Naive thymus-derived CD8-positive, alpha-beta T cell (primary cell): ENCODE measurements at places on chromosomes 11 and 22. TPM values are rescaled to one million over a fixed set of nuclear protein-coding genes. Genes with fewer than 3 reads are reported as not detected.

The MRPL17 gene
- polyA plus RNA-seq = 16.5 TPM

DNA sequence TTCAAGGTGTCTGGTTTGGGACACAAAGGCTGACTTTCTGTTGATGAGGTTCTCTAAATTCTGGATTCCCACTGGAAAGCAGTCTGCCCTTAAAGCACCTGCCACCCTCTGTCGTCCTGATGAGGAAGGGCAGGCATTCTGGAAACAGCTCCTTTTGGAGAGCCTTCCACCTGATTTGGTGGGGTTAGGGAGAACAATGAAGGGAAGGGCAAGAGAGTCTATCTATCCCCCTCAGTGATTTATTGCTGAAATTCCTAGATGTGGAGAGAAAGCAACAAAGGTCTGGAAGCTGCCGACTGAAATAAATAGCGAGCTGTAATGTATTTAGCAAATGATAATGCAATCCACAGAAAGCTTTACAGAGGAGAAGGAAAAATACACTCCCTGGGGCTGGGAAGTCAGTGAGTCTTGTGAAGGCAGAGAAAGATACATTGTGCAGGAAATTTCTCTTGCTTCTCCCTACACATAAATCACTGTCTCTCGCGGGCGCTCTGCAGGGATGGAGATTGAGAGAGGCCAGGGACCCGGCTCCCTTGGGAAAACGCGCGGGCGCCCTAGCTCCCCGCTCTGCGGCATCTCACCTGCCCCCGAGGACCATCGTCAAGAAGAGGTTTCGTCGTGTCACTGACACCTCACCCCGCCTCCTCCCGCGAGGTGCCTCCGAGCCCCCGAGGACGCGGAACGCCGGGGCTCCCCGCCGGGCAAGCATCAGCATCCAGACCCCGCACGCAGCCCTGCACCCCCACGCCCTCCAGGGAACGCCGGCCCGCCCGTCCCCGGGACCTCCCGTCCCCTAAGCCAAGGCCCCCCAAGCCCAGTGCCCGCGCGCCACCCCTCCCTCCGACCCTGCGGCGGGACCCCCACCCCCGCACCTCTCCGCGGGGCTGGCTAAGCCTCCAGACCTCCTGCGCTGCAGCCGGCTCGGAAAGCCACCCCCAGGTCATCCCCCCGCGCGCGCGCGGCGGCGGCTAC lies 673 bp downstream of the CDON start:
- peak; percentile 71 for DNase-seq
- peaks cover 38% of the 10 kb centered on the region for H3K27me3 ChIP-seq
- H3K27ac ChIP-seq = no peak overlapping the region

The MMP12 gene
- not detected for polyA plus RNA-seq

- H3K27ac ChIP-seq = no peak overlapping the region
- DNase-seq = no peak
These were observed 1780.5 kb downstream of the LRRC4C start for GRCh38 chr11:39678996-39679395.

The ROBO4 gene
- 0.04 TPM for polyA plus RNA-seq

GRCh38 chr11:2269601-2270321 lies 627 bp downstream of the ASCL2 start:
- H3K4me3 ChIP-seq = peak overlapping the region; percentile 41
- H3K36me3 ChIP-seq = no peaks in the 10 kb centered on the region

The OR6T1 gene
- not detected for polyA plus RNA-seq

GRCh38 chr11:67418476-67419281 lies 3.2 kb downstream of the CARNS1 start:
- peak overlapping the region; percentile 92 for H3K4me3 ChIP-seq
- no peak for DNase-seq

DNA sequence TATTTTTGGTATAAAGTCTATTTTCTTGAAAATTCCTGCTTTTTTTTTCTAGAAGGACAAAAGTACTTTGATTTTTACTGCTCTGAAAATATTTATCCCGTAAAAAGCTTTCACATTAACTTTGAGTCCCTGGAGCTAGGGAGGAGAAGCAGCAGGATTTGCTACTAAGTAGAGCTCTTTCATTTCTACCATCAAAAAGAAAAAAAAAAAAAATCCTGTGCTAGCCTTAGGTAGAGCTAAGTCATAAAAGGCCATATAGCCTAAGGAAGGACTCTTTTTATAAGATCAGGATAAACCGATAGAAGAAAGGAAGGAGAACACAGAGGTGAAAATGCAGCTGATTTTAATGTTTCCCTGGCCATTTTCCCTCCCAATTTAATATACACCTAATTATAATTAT lies 48.0 kb downstream of the CSTPP1 start:
- DNase-seq = no peak
- no peak overlapping the region for H3K27ac ChIP-seq
- H3K27me3 ChIP-seq = no peaks in the 10 kb centered on the region
- H3K4me3 ChIP-seq = no peak overlapping the region

The C11orf97 gene
- polyA plus RNA-seq = not detected

DNA sequence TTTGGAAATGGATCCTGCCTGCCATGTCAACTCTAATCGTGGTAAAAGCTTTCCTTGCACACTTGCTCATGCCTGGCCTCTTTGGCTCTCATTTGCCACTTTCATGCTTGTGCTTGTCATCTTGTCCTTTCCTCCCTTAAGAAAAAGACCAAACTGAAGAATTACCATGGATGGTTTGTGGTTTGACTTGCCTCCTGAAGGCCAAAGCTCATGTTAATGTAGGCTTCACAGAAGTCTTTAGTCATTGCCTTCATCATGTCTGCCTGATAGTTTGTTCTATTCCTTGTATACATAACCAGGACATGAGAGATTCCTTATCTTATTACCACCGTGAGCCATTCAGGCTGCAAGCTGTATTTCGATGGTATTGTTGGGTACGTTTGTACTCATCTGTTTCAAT lies 17.3 kb downstream of the TEAD1 start:
- no peak overlapping the region for H3K27ac ChIP-seq
- peaks cover 5% of the 10 kb centered on the region for H3K4me1 ChIP-seq
- H3K27me3 ChIP-seq = peaks cover 42% of the 10 kb centered on the region

The RFPL2 gene
- not detected for polyA plus RNA-seq
